CD8-positive, alpha-beta memory T cell (primary cell): ENCODE measurements at places on chromosomes 7 and 10. TPM values are rescaled to one million over a fixed set of nuclear protein-coding genes. Genes with fewer than 3 reads are reported as not detected.

- H3K27me3 ChIP-seq: no peaks in the 10 kb centered on the region
- no peak overlapping the region for H3K27ac ChIP-seq
- no peaks in the 10 kb centered on the region for H3K4me1 ChIP-seq
- peaks cover 4% of the 10 kb centered on the region for H3K36me3 ChIP-seq
- no peak overlapping the region for H3K4me3 ChIP-seq
Observed at GRCh38 chr10:102313221-102313896, 68.0 kb downstream of the GBF1 start.

GRCh38 chr7:92603089-92603445 is 12.9 kb upstream of the FAM133B start:
- H3K27ac ChIP-seq: no peak overlapping the region
- no peaks in the 10 kb centered on the region for H3K4me1 ChIP-seq
- H3K27me3 ChIP-seq: no peaks in the 10 kb centered on the region
- no peak for DNase-seq

DNA sequence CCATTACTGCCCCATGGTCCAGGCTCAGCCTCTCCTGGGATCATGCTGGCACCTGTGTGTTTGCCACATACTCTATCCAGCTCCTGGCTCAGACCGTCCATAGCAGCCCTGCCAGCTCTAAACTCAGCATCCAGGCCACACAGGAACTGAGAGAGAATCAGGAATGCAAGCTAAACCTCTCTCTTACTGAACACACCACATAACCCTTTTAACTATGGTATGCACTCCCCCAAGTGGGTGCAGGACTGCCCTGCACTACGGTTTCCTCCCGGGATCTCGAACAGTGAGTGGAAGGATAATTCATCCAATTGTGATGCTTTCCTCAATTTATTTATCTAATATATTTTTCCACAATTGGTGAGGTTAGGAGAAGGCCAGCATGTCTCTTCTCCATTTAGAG is 17.1 kb upstream of the ZNF800 start:
- no peaks in the 10 kb centered on the region for H3K27me3 ChIP-seq
- no peak overlapping the region for H3K4me3 ChIP-seq
- no peak overlapping the region for H3K27ac ChIP-seq
- H3K36me3 ChIP-seq: no peaks in the 10 kb centered on the region
- H3K4me1 ChIP-seq: peaks cover 20% of the 10 kb centered on the region

- no peak overlapping the region for H3K27ac ChIP-seq
- DNase-seq: no peak
- H3K4me3 ChIP-seq: no peak overlapping the region
- H3K27me3 ChIP-seq: no peaks in the 10 kb centered on the region
Observed at GRCh38 chr7:36995776-36996175, 271.5 kb upstream of the AOAH start.

DNA sequence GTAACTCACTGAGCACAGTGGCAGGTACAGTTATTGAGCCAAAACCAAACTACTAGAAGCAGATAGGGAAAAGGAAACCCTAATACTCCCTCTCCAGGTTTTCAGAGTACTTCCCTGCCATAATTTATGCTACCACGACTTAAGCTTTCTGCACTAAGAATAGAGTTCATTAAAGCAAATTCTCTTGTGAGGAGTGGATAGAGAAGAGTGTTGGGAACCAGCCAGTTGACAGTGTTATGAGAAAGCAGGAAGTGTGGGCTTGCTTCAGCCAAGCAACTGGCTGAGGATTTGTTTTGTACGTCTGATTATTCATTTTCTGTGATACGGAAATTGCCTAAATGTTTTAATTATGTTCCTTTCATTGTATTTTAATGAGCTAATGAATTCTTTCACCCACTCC is 280.5 kb downstream of the KIF20B start:
- DNase-seq: no peak
- no peak overlapping the region for H3K4me3 ChIP-seq
- H3K27ac ChIP-seq: no peak overlapping the region
- no peaks in the 10 kb centered on the region for H3K4me1 ChIP-seq
- no peaks in the 10 kb centered on the region for H3K36me3 ChIP-seq

DNA sequence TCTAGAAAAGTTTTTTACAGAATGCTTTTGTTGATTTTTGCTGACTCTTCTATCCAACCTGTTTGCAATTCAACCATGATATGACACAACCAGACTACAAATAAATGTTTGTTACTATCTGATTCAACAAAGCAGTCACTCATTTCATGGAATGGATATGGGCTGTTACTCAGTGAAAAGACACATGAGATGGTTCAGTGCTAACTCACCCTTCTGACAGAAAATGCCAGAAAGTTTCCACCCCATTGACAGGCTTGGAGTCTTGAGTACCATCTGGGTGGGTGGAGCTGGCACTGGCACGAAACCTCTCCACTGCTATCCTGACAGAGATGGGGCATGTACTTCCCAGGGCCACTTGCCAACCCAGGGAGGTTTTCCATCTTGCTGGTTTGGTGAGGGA is 39.5 kb downstream of the RBM28 start:
- H3K27me3 ChIP-seq: no peaks in the 10 kb centered on the region
- peaks cover 24% of the 10 kb centered on the region for H3K36me3 ChIP-seq
- no peaks in the 10 kb centered on the region for H3K4me1 ChIP-seq
- no peak overlapping the region for H3K27ac ChIP-seq
- no peak overlapping the region for H3K4me3 ChIP-seq

DNA sequence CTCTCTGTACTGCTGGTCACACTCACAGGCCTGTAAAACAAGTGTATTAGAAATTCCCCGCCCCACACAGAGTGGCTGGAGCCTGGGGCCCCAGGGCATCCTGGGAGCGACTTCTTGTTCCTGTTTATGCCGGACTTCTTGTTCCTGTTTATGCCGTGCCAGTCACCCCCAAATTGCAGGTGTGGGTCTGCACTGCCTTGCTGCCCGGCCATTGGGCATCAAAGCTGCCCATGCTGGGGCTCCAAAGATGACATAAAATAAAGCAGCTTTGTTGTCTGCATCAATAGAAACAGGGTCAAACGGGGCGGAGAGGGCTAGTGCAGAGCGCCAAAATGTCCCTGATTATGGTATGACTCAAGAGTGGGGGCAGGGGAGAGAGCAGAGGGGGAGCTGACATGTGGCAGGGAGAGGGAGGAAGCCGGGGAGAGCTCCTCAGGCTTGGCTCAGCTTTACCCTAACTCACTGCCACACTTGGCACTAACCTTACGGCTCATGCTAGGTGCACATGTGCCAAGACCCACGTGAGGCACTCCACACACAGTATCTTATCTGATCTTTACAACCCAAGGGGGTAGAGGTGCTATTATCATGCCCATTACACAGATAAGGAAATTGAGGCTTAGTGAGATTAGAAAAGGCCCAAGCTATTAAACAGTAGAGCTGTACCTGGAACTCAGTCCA is 98.4 kb downstream of the PIP4K2A start:
- H3K27me3 ChIP-seq: no peaks in the 10 kb centered on the region
- peaks cover 92% of the 10 kb centered on the region for H3K4me1 ChIP-seq
- peak overlapping the region; percentile 37 for H3K4me3 ChIP-seq
- DNase-seq: peak; percentile 56

DNA sequence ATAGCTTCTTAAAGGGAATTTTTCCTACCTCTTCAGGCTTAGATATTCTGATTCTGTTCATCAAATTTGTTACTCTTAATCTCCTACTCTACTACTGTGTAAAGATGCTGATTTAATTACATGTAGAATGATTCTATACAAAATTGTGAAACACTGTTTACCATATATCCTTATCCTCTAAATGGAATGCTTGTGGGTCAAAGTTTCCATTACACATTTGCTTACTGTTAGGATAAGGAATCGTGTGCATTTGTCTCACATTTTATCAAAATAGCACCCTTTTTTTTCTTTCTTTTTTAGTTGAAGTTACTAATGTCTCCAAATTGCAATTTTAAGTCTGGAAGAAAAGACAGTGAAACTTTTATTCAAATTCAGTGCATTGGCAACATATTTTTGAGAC is 65.3 kb downstream of the TFEC start:
- H3K4me3 ChIP-seq: no peak overlapping the region
- H3K27me3 ChIP-seq: no peaks in the 10 kb centered on the region
- H3K36me3 ChIP-seq: no peaks in the 10 kb centered on the region
- H3K27ac ChIP-seq: no peak overlapping the region

AHR gene
- polyA plus RNA-seq: 7.3 TPM

CACNB2 gene
- 0.14 TPM for polyA plus RNA-seq

ETV1 gene
- polyA plus RNA-seq: 1.7 TPM

ASAH2 gene
- polyA plus RNA-seq: 0.94 TPM

LRRTM3 gene
- polyA plus RNA-seq: not detected
